ENCODE measurements at places on chromosomes 3 and 15.

- no peak for DNase-seq
Measured at GRCh38 chr15:65096481-65097385, 18.3 kb downstream of the UBAP1L start.

DNA sequence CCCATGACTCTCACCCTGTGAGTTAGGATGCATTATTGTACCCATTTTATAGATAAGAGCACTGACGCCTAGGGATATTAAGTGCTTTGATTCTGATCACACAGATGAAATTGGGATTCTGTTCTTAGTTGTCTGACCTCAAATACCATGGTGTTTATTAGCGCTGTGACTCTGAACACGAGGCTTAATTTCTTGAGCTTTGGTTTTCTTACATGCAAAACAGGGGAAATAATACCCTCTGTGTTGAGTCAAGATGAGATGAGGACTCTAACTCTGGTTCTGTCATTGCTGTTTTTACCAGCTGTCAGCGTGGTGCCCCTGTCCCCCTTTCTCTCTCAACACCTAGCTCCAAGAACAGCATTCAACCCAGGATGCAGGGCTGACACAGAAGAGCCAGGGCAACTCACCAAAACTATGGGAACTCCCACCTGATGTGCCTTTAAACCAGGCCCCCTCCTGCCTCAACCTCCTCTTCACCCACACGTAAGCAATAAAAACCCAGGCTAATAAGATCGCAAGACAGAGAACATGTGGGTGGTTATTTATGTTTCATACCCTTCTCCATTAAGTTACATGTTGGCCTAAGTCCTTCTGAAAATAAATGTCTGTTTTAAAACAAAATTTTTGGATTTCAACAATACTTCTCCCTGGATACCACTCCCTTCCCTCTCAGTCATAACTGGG lies 100.1 kb upstream of the SPATA12 start:
- no peak for DNase-seq

DNA sequence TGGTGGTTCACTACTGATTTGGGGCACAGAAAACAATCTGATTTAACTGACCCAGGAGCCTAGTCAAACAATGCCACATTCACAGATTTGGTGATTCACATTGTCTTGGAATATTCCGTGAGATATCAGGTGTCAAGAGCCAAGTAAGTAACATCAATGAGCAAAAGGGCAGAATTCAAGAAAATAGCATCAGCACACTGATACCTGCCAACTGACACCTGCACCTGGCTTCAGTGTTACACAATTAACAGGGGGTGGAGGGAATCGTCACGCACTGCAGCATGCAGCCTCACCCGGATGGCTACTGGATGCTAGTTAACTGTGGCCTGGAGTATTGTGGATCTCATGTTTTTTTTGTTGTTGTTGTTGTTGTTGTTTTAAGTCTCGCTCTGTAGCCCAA lies 17.6 kb downstream of the CCNL1 start:
- DNase-seq: no peak

- no peak for DNase-seq
Measured at GRCh38 chr15:58046467-58046866, 19.0 kb downstream of the ALDH1A2 start.

DNA sequence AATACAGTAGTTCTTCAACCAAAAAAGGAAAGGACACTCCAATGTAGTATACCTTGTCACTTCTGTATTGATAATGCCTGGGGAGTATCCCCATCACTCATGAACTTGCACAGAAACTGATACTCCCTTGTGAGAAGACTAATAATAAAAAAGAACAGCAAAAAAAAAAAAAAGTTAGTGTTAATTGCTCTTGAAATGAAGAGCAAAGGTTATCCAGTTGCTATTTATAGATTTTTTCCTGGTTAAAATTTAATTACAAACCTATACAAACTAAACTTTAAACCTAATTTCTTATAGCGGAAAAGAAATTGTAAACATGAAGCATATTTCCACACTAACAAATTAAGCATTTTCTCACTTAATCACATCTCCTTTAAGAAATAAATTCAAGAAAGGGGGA lies 6.7 kb downstream of the PLOD2 start:
- no peak for DNase-seq

- no peak for DNase-seq
Measured at GRCh38 chr3:129224984-129225393, 24.4 kb upstream of the COPG1 start.

DNA sequence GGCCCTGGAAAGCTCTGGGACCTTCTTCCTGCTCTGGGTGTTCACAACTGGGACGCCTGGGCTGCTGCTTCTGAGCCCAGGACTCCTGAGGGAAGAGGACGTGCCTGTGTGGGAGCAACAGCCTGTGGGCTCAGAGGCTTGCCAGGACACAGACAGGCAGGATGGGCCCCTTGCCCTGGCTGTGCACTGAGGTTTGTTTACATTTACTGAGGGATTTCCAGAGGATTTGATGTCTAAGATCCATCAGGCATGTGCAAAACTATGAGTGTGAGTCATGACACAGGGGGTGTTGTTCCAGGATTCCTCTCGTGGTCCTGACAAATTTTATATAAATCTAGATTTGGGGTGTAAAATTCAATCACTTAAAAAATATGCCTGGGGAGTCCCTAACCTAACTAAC lies 10.6 kb downstream of the CCR9 start:
- no peak for DNase-seq

DNA sequence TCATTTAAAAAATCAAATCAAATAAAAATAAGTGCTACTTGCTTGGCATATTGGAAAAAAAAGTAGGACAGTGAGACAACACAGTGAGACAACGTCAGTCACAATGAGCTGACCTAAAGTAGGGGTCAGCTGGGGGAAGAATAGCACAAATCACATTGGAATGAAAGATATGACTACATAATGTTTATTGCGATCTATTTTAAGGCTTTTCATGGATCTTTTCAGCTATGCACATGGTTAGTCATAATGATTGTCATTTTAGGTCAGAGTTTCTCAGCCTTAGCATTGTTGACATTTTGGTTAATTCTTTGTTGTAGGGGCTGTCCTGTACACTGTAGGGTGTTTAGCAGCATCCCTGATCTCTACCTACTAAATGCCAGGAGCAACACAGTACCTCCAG lies 44.5 kb downstream of the CMSS1 start:
- DNase-seq: no peak

GRCh38 chr3:9727041-9727595 lies 4.4 kb upstream of the BRPF1 start:
- DNase-seq: peak; percentile 67

- no peak for DNase-seq
Measured at GRCh38 chr3:130841357-130841756, 52.5 kb upstream of the ATP2C1 start.

GRCh38 chr3:126999383-126999782 lies 16.5 kb downstream of the PLXNA1 start:
- no peak for DNase-seq

- DNase-seq: no peak
Measured at GRCh38 chr3:137304313-137305056, 346.7 kb downstream of the IL20RB start.

DNA sequence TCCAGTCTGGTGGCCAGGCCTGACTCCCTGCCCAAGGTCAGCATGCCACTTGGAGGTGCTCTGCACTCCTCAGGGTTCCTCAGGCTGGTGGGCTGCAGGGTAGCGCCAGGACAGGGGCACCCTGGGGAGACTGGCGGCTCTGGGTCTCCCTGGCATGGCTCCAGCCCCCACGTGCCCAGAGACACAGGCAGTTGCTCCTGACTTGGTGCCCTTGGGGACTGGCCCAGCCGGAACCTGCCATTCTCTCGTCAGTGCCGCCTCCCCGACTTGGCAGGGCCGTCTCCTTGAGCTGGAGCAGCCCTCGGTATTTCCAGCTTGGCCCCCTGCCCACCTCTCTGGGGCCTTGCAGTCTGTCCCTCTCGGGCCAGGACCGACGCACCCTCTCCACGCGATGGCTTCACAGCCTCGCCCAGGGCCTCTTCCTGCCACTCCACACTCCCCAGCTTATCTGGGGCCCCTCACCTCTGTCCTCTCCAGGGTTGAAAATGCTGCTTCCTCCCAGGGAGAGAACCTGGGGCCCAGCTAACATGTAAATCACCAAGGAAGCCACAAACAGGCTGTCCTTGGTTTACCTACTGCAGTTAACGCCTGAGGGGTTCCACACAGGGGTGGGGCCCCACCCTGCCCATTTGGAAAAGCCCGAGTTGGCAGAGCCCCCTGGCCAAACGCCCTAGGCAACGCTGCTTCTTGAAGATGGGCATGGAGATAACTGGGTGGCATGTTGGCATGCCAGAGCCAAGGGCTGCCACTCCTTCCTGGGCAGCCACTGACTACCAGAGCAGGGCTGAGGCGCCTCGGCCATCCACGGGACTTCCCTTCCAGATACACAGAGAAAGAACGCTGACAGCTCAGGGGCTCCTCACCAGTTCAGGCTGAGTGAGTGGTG lies 61.4 kb downstream of the SMAD6 start:
- no peak for DNase-seq

DNA sequence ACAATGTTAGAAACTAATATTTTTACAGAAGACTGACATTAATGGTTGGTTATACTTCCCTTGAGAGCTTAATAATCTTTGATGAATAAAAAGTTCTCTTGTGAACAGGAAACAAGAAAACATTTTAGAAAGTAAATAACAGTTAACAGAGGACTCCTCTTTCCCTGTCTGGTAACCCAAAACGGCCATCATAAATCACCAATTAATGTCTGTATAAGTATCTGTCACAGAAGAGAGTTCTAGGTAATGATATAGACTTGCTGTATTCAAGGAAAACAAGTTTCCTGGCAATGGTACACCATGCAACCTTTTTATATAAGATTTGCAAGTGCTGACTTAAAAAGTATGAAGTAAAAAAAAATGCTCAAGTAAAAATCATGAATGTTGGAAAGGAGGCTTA lies 426.7 kb downstream of the SOX2 start:
- DNase-seq: no peak

GRCh38 chr3:2300938-2301337 lies 202.3 kb downstream of the CNTN4 start:
- no peak for DNase-seq

DNA sequence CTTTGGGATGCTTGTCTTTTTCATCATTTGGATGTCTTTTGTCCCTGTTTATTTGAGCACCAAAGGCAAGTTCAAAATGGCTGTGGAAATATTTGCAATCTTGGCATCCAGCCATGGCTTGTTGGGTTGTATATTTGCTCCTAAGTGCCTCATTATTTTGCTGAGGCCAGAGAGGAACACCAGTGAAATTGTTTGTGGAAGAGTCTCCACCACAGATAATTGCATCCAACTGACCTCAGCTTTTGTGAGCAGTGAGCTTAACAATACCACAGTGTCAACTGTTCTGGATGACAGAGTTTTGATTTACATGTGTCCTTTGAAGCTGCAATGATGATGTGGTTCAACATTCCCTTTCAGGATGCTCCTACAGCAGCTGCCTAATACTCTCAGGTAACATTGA lies 83.0 kb upstream of the KCNAB1 start:
- no peak for DNase-seq

- DNase-seq: no peak
Measured at GRCh38 chr15:74062236-74062635, 20.1 kb downstream of the GOLGA6A start.

- DNase-seq: no peak
Measured at GRCh38 chr15:40978562-40978961, 25.3 kb downstream of the CHAC1 start.

DNA sequence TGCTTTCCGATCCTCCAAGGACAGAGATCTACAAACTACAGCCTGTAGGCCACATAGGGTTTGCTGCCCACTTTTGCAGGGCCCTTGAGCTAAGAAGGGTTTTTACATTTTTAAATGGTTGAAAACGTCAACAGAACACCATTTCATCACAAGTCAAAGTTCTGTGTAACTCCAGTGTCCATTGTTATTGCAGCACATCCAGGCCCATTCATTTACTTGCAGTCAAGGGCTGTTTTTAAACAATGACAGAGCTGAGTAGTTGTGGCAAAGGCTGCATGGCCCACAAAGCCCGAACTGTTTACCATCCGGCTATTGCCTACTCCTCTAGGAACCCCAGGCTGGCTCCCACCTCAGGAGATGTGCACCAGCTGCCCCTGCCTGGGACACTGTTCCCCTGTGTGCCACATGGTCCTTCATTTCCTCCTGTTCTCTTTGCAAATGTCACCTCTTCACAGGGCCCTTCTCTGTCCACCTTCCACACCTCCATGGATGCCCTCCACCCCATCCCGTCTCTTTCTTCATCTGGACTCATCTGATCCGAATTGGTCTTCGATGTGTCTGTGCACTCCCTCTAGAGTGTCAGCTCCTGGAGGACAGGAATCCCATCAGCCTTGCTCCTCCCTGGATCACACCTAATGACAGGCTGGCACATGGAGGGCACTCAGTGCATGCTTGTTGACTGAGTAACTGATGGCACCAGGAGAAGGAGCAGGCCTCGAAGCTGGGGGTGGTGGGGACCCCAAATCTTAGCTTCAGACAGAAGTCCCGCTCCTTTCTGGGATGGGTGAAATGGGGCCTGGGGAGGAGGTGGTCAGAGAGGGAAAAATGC lies 69.5 kb upstream of the IQSEC1 start:
- DNase-seq: no peak

- no peak for DNase-seq
Measured at GRCh38 chr15:56816781-56817180, 83.5 kb upstream of the ZNF280D start.

DNA sequence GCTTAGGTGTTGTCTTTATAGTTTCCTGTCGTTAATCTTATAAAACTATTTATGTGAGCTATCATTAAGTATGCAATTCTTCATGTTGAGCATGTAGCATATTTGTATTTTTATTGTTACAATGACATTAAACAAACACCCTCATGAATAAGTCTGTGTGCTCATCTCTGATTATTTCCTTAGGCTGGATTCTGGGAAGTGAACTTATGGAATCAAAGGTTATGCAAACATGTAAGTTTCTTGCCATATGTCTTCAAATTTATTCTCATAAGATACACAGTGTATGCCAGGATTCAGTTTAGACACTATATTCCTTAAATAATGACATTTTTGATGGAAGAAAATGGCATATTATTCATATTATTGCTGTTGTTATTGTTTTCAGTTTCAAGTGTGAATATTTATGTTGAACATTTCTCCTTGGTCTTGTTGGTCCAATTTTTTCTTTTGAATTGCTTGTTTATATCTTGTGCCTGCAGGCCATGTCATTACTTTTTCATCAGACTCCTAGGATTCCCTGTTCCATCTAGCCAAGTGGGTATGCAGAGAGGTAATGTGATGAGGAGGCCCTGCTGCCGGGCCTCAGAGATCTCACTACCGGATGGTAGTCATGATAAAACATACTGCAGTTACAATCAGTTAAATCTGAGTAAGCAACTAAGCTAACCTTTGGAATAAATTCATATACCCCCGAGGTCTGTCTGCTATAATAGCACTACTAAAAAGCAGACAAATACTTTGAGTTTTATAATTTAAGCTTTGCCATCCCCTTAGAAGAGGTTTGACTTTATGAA lies 684.3 kb upstream of the SGO1 start:
- no peak for DNase-seq

GRCh38 chr3:6260551-6261191 lies 600.2 kb upstream of the GRM7 start:
- DNase-seq: no peak

DNA sequence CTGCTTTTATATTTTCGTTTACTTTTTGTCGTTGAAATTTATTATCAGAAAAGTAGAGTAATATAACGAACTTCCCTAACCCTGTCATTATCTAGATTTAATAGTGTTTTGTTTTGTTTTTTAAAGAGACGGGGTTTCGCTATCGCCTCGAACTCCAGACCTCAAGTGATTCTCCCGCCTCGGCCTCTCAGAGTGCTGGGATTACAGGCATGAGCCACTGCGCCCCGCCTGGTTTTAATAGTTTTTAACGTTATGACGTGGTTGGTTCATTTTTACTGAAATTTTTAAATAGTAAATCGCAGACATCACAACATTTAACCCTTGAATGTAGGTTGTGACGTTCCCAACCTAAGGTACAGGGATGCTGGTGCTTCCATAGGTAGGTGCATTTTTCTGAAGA lies 1.0 kb downstream of the NGRN start:
- peak; percentile 26 for DNase-seq

- DNase-seq: no peak
Measured at GRCh38 chr3:47337656-47338055, 43.2 kb upstream of the PTPN23 start.
